Effector memory CD4-positive, alpha-beta T cell (primary cell): ENCODE measurements at places on chromosomes 4 and X.

GRCh38 chr4:7630568-7631287 lies 196.0 kb upstream of the PSAPL1 start:
- DNase-seq, result no peak
- no peaks in the 10 kb centered on the region for H3K36me3 ChIP-seq
- H3K27me3 ChIP-seq, result no peaks in the 10 kb centered on the region
- H3K27ac ChIP-seq, result no peak overlapping the region

- H3K27ac ChIP-seq, result no peak overlapping the region
- H3K4me3 ChIP-seq, result no peak overlapping the region
- no peak for DNase-seq
Measured at GRCh38 chr4:177163532-177163931, 146.1 kb upstream of the NEIL3 start.

GRCh38 chr4:118981839-118982381 lies 93.3 kb downstream of the SYNPO2 start:
- H3K4me3 ChIP-seq, result no peak overlapping the region
- no peaks in the 10 kb centered on the region for H3K27me3 ChIP-seq
- no peak overlapping the region for H3K27ac ChIP-seq
- H3K4me1 ChIP-seq, result no peaks in the 10 kb centered on the region
- DNase-seq, result peak; percentile 13

GRCh38 chrX:30513284-30513683 lies 64.3 kb downstream of the TASL start:
- H3K4me3 ChIP-seq, result no peak overlapping the region
- no peaks in the 10 kb centered on the region for H3K4me1 ChIP-seq
- H3K36me3 ChIP-seq, result no peaks in the 10 kb centered on the region
- no peaks in the 10 kb centered on the region for H3K27me3 ChIP-seq
- H3K27ac ChIP-seq, result no peak overlapping the region
- DNase-seq, result no peak

DNA sequence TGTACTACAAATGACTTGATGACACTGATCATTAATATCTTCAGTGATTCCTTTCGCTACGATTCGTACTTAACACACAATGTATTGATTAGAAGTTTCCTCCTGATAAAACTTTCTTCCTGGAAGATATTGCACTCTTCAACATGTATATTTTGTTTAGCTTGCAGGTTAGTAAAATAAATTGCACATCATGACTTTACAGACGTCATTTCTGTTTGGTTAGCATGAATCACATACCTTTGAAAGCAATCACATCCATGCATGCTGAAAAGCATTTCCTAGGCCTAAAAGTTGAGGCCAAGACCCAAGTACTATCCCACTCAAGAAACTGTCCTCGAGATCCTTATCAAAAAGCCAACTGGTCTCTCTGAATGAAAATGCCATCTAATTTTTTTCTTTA lies 1841.0 kb upstream of the PCDH7 start:
- no peak for DNase-seq
- no peaks in the 10 kb centered on the region for H3K4me1 ChIP-seq
- no peaks in the 10 kb centered on the region for H3K27me3 ChIP-seq
- no peak overlapping the region for H3K27ac ChIP-seq

- DNase-seq, result peak; percentile 6
- no peaks in the 10 kb centered on the region for H3K4me1 ChIP-seq
- no peak overlapping the region for H3K27ac ChIP-seq
- H3K27me3 ChIP-seq, result no peaks in the 10 kb centered on the region
- H3K36me3 ChIP-seq, result no peaks in the 10 kb centered on the region
Measured at GRCh38 chr4:82201805-82202641, 171.8 kb downstream of the HNRNPD start.

DNA sequence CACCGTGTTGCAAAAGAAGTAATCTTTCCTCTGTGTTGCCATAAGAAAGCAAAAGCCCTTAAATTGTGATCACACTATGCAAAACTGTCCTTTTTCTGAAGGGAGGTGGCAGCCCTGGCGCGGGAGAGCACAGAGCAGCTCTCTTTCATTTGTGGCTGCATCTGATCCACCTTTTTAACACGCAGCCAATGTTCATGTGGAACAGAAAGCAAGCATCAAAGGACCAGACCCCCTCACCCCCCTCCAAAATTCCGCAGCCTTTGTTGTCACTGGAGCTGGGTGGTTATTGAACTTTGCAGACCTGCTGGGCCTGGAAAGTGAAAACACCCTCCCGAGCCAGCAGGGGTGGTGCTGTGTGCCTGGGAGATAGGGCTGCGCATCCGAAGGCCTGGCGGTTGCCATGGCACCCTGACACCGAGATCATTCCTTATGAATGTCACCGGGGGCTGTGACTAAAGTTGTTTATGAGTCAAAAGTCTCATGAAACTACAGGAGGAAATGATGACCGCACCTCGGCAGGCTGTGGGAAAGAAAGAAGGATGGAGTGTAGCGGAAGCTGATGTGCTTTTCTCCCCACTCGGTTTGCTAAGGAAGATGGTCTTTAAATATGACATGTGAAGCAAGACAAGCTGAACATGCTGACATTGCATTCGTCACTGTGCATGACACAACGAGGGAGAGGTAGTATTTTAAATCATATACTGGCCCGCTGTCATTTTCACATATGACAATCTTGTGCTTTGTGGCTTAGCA lies 367.4 kb downstream of the UNC5C start:
- DNase-seq, result no peak
- no peaks in the 10 kb centered on the region for H3K27me3 ChIP-seq
- no peak overlapping the region for H3K4me3 ChIP-seq
- no peak overlapping the region for H3K27ac ChIP-seq
- no peaks in the 10 kb centered on the region for H3K36me3 ChIP-seq

GRCh38 chr4:4641254-4641653 lies 99.4 kb upstream of the STX18 start:
- H3K4me1 ChIP-seq, result no peaks in the 10 kb centered on the region
- H3K27ac ChIP-seq, result no peak overlapping the region
- no peaks in the 10 kb centered on the region for H3K27me3 ChIP-seq
- no peak for DNase-seq
- H3K36me3 ChIP-seq, result no peaks in the 10 kb centered on the region

DNA sequence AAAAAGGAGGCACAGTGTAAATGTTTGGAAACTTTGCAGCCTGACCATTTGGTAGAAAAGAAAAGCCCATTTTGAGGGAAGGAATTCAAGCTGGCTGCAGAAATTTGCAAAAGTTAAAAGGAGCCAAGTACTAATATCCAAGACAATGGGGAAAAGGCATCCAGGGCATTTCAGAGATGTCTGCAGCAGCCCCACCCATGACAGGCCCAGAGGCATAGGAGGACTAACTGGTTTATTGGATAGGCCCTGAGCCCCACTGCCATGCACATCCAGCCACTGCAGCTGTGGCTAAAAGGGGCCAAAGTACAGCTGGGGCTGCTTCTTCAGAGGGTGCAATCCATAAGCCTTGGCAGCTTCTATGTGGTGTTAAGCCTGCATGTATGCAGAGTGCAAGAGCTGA lies 104.9 kb downstream of the HS3ST1 start:
- no peak for DNase-seq
- no peaks in the 10 kb centered on the region for H3K4me1 ChIP-seq
- H3K27me3 ChIP-seq, result no peaks in the 10 kb centered on the region
- H3K36me3 ChIP-seq, result no peaks in the 10 kb centered on the region

DNA sequence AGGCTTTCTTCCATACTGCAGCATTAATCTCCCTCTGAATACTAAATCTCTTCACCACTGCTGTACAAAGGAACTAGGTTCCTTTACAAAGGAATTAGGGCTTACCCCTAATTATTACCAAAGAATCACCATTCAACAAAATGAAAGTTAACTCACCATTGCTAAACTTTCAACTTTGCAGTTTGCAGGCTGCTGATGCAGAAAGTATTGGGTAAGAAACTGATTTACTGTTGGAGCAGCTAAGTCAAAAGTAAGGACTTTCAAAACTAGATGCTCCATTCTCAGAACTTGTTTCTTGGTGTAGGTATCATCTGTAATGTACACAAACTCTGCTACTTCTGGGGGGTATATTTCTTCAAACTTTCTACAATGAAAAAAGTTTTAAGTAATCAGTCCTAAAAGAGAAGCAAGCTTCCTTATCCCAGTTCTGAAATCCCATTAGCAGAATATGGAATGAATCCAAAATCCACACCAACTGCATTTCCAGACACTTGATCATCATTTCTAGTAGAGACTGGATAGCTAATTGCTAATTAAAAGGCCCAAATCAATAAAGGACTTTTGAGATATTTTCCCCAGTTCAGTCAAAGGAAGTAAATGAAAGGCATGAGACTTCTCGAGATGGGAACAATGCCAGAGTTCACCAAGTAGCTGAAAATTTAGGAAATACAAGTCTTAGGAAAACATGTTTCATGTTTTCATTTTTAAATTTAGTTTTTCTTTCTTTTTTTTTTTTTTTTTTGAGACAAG lies 4.3 kb downstream of the CCNA2 start:
- no peaks in the 10 kb centered on the region for H3K27me3 ChIP-seq
- H3K4me1 ChIP-seq, result no peaks in the 10 kb centered on the region
- H3K4me3 ChIP-seq, result no peak overlapping the region
- no peak overlapping the region for H3K27ac ChIP-seq

DNA sequence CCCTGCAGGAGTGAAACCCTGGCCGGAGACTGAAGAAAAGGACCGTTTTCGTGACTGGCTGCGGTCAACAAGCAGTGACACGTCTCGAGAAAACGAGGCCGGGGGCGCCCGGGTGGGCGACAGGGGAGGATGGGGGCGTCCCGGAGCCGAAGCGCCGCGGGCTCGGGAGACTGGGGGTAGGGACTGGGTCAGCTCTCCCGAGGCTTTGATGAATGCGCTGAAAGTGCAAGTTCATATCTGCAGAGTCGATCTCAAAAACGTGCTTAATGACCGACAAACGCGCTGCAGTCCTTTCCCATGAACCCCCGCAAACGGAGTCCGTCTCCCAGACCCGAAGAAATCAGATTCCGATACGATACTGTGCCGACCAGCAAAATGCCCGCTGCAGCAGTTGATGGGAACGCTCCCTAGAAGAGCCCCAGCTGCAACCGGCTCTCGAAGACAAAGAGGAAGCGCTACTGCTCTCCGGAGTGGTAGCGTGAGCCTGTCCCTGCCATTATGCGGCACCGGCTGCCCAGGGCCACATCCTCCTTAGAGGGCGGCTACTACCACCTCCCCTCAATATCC lies 806 bp upstream of the CD99L2 start:
- no peaks in the 10 kb centered on the region for H3K36me3 ChIP-seq
- peak overlapping the region; percentile 42 for H3K27ac ChIP-seq
- H3K4me3 ChIP-seq, result peak overlapping the region; percentile 66
- no peaks in the 10 kb centered on the region for H3K27me3 ChIP-seq
- no peak for DNase-seq
- no peaks in the 10 kb centered on the region for H3K4me1 ChIP-seq

DNA sequence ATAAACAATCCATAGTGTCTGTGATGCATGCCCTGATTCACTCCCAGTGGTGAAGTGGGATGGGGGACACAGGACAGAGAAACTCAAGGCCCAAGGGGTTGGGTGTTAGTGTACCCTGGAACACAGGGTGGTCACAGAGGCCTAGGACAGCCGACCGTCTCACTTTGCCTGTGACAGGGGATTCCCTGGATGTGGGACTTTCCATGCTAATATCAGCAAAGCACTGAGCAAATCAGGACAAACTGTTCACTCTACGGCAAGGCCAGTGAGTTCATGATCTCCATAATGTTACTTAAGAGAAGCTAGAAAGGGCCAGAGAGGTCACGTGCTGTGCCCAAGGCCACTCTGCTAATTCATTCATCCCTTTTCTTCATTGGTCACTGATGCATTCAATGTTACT lies 158.7 kb upstream of the RBPJ start:
- H3K27ac ChIP-seq, result no peak overlapping the region
- H3K36me3 ChIP-seq, result no peaks in the 10 kb centered on the region
- H3K27me3 ChIP-seq, result no peaks in the 10 kb centered on the region
- DNase-seq, result no peak
- no peaks in the 10 kb centered on the region for H3K4me1 ChIP-seq
- no peak overlapping the region for H3K4me3 ChIP-seq
